ENCODE measurements at places on chromosomes 7 and 10.

DNA sequence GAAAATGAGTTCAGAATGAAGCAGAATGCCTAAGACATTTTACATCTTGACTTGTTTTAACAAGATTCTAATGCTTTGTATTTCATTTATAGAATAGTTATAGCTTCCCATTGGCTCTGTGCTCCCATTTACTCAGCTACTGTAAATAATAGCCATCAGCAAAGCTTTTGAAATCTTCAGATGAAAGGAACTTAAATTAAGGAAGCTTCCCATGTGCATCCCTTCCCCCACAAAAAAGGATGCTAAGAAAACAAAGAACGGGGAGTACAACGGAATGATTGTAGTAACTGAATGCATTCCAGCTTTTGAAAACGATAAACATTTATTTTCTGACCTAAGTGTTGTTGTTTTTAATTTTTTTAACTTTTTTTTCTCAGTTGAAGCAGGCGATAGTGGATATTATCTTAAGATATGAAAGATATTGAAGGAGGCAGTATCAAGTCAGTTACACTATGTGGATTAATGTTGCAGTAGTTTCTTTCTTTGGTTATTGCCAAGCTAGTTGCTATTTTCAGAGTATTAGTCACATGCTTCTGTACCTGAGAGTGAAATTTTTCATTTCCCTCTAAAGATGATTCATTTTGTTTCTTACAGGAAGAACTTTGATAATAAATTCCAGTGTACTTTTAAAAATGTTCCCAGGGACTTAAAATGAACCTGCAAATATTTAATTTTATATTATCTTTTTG is 129.2 kb downstream of the KCND2 start:
- no peak for DNase-seq

GRCh38 chr10:93746844-93747284 is 10.9 kb upstream of the LGI1 start:
- no peak for DNase-seq

DNA sequence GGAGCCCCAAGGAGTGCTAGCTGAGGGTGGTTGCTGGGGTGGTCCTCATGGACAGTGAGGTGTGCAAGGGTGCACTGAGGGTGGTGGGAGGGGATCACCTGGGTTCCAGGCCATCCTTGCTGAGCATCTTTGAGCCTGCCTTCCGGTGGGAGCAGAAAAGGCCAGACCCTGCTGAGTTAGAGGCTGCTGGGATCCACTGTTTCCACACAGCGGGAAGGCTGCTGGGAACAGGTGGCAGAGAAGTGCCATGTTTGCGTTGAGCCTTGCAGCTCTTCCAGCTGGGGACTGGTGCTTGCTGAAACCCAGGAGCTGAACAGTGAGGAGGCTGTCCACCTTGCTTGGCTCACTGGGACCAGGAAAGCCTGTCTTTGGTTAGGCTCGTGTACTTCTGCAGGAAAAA is 34.9 kb downstream of the PRF1 start:
- DNase-seq, result no peak

DNA sequence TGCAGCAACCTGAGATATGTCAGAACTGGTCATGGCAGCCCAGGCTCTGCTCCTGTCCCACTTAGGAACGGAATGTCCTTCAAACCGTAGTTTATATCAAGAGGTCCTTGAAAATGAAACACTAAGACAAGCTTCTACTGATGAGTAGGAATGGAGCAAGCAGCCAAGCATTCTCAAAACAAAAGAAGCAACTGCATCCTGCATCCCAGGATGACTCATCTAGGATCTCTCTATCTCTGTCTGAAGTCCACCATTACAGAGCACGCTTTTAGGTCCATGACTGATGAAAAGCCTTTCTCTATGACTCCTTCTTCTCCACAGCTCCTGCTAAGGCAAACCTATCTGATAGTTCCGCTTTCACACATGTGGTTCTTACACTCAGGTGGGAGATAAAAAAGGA is 16.3 kb downstream of the MBL2 start:
- DNase-seq, result no peak

- DNase-seq, result no peak
Observed at GRCh38 chr7:129657363-129657762, 45.8 kb downstream of the NRF1 start.

DNA sequence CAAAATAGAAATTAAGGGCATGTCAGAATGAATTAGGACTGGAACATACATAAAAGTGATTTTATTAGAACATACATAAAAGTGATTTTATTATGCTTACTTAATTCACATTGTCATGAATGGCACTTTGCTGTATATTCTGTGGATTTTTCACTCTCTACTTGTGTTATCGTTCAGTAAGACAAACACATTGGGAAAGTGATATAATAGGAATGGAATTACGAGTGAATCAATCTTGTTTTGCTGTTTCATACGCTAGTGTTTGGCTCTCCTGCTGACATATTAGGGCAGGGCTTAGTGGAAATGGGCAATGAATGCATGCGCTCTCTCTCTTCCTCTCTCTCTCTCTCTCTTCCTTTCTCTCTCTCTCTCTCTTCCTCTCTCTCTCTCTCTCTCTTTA is 561.1 kb downstream of the ACTR3B start:
- no peak for DNase-seq

- no peak for DNase-seq
Observed at GRCh38 chr7:1927937-1928644, 258.0 kb downstream of the ELFN1 start.

GRCh38 chr10:63446716-63447440 is 18.9 kb downstream of the JMJD1C start:
- DNase-seq, result no peak
